A375 (cell line): ENCODE measurements at places on chromosomes 6 and 20. TPM values are rescaled to one million over a fixed set of nuclear protein-coding genes. Genes with fewer than 3 reads are reported as not detected.

The TASP1 gene
- 9.2 and 16.7 TPM in 2 replicates for total RNA-seq

The MCHR2 gene
- not detected in 2 replicates for total RNA-seq

The CENPQ gene
- 9.1 and 13.1 TPM in 2 replicates for total RNA-seq

The GCNT2 gene
- total RNA-seq, result 4.5 and 5.4 TPM in 2 replicates

The TSPO2 gene
- not detected in 2 replicates for total RNA-seq

The SH3BGRL2 gene
- total RNA-seq, result 2.1 and 2.2 TPM in 2 replicates

The PTK6 gene
- total RNA-seq, result 0.24 TPM in 1 of 2 replicates, not detected in the other

The COL9A1 gene
- total RNA-seq, result 0.23 TPM in 1 of 2 replicates, not detected in the other

The FAM135A gene
- 6.0 and 10.3 TPM in 2 replicates for total RNA-seq

The SOBP gene
- total RNA-seq, result 1.8 and 4.1 TPM in 2 replicates

The TP53TG5 gene
- total RNA-seq, result 1.1 TPM in 1 of 2 replicates, not detected in the other

The ANKEF1 gene
- 4.6 and 4.7 TPM in 2 replicates for total RNA-seq
